Hippocampal formation (tissue), 2 donors: ENCODE measurements at places on chromosomes 3 and 15.

GRCh38 chr3:193023218-193023617 is 105.6 kb upstream of the MB21D2 start:
- no peak for DNase-seq

GRCh38 chr3:17670749-17671148 is 71.7 kb downstream of the TBC1D5 start:
- no peak for DNase-seq

- DNase-seq: no peak
Measured at GRCh38 chr3:124576565-124577493, 153.4 kb upstream of the UMPS start.

DNA sequence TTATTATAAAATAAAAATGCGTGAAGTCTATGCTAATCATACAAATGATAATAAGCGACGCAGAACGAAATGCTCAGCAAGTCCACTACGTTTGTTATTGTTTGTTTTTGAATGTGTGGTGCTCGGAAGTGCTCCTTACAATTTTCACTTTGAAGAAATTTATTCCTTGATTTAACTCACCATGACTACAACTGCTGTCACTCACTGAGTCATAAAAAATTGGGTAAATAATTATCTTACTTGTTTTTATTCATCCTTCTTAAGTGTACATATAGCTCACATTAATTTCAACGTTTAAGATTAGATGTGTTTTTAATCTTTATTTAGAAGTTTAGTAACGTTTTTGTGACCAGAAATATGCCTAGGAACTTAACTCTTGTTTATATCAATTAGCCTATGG is 66.7 kb upstream of the NANOGP8 start:
- no peak for DNase-seq

- DNase-seq: no peak
Measured at GRCh38 chr3:18422972-18423371, 2.2 kb downstream of the SATB1 start.

DNA sequence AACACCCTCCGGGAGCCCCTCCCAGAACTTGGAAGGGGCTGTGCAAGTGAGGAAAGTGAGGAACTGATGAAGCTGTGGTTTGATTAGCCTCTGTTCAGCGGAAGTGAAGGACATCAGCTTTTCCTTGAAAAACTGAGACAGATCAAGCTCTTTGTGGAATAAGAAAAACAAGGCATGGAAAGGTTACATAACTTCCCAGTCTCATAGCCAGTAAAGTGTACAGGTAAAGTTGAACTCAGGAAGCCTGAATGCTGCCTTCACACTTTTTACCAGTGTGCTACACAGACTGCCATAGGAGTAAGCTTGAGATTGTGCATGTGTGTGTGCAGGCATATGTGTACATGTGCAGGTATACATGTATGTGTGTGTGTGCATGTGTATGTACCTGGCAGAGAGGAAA is 293.2 kb downstream of the FGF12 start:
- no peak for DNase-seq

GRCh38 chr3:128940252-128940651 is 53.6 kb downstream of the CFAP92 start:
- no peak for DNase-seq

GRCh38 chr15:73367624-73368300 is 996 bp downstream of the HCN4 start:
- DNase-seq: no peak

GRCh38 chr3:14555835-14556234 is 15.7 kb upstream of the GRIP2 start:
- no peak for DNase-seq

GRCh38 chr15:90059208-90059985 is 42.9 kb downstream of the IDH2 start:
- no peak for DNase-seq

DNA sequence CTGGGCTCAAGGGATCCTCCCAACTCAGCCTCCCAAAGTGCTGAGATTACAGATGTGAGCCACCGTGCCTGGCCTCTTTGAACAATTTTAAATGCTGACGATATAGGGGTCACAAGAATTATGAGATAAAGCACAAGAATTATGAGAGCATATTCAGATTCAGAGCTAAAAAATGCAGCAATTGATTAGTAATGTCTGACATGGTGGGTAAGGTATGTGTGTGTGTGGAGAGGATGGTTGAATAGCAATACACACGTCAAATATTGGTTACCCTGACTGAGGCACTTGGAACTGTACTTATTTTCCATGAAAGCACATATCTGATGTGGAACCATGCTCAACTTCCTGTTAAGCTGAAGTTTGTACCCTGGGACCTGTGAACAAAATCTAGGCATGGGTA is 115.6 kb downstream of the EOMES start:
- DNase-seq: no peak
